ENCODE measurements at places on chromosomes 3 and 15.

- DNase-seq: no peak
These were observed 7.9 kb downstream of the KIF9 start for GRCh38 chr3:47274652-47275051.

GRCh38 chr15:69459066-69459465 lies 6.4 kb downstream of the RPLP1 start:
- DNase-seq: no peak

DNA sequence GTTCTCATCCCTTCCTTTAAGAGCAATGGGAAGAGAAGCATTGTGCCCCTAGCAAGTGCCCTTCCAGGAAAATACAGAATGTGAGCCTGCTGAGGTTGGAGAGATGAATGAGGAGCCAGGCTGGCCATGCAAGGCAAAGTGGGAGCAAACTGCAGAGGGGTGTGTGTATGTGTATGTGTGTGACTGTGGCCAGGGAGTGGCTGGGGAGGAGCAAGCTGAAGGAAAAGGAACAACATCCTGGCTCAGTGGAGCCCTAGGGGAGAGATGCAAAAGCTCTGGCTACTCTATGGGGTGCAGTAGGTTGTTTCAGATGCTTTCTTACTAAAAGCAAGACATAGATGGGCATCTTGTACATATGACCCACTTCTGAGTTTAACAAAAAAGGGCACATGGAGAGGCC lies 20.6 kb downstream of the FOXP1 start:
- DNase-seq: no peak

DNA sequence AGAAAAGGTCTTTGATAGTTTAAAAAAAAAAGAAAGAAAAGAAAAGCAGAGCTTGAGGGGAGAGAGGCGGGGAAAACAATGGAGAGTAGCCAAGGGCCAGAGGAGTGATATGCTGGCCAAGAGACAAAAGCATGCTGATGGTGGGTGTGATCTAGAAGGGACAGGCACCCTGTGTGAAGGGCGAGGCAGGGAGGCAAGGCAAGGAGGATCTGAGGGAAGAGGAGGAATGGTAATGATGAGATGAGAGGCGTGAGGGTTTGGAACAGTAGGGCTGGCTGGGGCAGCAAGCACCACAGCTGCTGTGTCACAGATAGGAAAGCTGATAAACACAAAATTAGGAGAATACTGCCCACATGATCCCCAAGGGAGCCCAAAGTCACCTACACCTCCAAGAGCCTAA lies 65.5 kb downstream of the LARS2 start:
- DNase-seq: no peak

DNA sequence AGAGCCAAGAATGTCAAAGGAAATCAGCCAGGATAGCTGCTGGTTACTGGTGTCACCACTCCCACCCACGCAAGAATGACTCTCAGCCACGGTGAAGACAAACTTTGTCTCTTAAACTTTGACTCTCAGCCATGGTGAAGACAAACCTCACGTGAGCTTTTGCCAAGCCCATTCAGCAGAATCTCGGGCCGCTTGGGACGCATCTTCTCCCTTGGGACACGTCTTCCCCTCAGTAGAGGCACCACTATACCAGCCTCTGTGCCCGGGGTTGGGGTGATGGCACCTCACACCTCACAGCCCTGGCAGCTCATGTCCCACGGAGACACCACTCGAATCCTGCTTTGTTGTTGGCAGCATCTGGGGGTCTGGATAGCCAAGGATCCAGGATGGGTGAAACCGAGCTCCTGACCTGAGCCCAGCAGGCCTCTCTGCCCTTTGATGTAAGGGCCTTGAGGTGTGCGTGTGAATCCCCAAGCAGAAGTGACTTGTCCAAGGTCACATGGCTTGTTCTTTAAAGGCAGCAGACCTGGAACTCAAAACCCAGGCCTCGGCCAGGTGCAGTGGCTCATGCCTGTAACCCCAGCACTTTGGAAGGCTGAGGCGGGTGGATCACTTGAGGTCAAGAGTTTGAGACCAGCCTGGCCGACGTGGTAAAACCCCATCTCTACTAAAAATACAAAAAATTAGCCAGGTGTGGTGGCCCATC lies 21.8 kb downstream of the RBPMS2 start:
- DNase-seq: no peak

- no peak for DNase-seq
These were observed 148.2 kb downstream of the NAALADL2 start for GRCh38 chr3:175007306-175007705.

GRCh38 chr15:57462381-57462780 lies 86.1 kb downstream of the CGNL1 start:
- no peak for DNase-seq

GRCh38 chr3:46646700-46647099 lies 34.4 kb downstream of the FAM240A start:
- DNase-seq: no peak

DNA sequence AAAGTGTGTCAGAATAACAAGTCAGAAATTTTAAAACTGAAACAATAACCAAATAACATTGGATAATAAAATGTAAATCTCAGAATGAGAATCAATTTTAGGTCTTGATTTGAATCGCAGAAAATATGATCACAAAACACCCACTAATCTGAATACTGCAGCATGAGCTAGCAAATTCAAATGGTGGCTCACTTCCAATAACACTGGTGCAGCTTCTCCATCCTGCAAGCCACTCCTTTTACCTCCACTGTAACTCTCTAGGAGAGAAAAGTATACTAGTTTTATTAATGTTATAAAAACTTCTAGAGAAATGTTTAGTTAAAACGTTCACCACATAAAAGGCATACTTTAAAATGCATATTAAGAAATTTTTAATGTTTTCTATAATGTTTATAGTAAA lies 30.4 kb downstream of the UBE3A start:
- DNase-seq: no peak

GRCh38 chr3:170534227-170534626 lies 51.6 kb downstream of the SLC7A14 start:
- DNase-seq: no peak

- DNase-seq: no peak
These were observed 2.7 kb upstream of the MAPK6 start for GRCh38 chr15:52016316-52016715.

GRCh38 chr15:92881211-92881754 lies 18.8 kb upstream of the CHD2 start:
- peak; percentile 49 for DNase-seq

GRCh38 chr3:184583578-184584451 lies 22.2 kb downstream of the EPHB3 start:
- no peak for DNase-seq

DNA sequence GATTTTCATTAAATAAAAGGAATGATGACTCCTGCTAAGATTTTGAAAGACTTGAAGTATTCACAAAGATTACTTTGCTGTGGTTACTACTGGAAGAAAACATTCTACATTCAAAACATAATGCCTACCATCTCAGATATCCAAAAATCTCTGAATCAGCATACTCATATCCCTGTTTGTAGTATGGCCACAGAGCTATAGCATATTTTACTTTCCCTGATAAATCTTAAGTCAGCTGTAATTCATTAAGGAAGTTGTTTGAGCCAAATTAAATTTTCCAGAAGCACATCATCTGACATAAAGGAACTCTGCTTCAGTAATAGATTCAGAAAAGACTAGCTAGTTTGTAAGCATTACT lies 942.0 kb downstream of the ROBO1 start:
- no peak for DNase-seq

DNA sequence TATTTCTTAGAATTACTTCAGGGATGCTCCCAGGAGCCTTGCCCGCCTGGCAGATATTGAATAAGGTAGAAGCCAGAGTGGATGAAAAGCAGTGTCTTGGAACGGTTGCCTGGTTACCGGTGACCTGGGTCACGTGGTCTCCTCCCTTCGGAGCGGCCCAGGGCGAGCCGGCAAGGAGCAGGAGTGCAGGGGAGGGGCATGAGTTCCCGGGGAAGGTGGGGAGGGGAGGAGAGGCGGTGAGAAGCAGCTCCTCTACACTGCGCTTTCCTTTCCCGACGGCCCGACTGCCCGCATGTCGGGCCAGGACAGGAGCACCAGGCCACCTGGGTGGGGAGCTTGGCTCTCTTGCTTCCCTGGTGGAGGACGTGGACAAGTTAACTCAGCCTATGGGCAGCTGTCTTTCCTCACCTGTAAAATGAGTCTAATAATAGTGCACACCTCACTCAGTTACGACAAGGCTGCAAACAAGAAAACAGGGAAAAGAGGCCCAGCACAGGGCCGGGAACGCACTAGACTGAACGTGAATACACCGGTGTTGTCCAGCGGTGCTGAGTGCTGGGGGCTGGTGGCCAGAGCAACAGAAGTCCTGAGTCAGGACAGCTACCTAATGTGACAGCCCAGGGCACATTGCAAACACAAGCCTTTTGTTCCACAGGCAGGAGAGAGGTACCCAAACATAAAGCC lies 198.3 kb downstream of the ADAMTS9 start:
- DNase-seq: no peak

DNA sequence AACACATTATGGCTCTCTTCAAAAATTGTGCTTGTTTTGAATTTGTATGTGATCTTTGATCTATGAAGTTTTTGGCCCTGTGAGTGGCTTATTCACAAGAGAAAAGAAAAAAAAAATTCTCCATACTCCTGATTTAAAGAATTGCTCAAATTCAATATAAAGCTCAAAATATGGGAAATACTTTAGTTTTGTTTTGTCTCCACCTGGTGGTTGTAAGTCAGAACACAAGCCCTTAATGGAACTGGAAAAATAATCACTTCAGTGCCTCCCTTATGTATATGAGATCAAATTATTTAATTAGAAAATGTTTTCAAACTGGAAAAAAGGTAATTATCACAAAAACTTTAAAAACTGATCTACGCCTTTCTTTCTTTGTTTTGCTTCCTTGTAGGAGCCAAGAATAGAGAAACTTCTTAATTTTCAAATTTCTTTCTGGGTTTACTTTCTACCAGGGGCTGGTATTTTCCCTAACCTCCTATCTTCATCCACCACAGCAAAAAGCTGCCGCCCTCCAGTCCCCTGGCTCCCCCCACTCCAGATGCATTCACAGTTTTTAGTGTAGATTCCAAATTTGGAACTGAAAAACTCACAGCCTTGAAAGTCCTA lies 50.6 kb downstream of the SERP1 start:
- DNase-seq: peak; percentile 76

All from natural killer cell (primary cell).